ENCODE measurements at places on chromosomes 12 and 14.
A peak's percentile ranks its signal among the peaks of the same experiment; 100 is the strongest.

- DNase-seq = no peak
These were observed 11.7 kb downstream of the PROX2 start for GRCh38 chr14:74864198-74864597.

DNA sequence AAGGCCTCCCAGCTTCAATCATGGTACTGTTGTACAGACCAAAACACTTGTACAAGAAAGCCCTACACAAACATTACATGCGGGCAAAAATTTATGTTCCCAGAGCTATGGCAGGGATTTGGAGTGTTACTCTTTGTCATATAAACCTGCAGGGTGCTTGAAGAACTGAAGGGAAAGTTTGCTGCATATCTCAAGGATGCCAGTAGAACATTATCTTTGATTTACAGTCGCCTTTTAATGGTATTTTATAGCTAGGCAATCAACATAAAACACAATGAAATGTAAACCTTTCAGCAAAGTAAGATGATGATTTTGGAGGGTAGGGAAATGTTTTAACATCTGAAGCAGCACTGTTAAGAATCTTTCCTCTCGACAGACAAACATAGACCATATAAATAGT, 305.6 kb downstream of the KCNH5 start:
- no peak for DNase-seq

DNA sequence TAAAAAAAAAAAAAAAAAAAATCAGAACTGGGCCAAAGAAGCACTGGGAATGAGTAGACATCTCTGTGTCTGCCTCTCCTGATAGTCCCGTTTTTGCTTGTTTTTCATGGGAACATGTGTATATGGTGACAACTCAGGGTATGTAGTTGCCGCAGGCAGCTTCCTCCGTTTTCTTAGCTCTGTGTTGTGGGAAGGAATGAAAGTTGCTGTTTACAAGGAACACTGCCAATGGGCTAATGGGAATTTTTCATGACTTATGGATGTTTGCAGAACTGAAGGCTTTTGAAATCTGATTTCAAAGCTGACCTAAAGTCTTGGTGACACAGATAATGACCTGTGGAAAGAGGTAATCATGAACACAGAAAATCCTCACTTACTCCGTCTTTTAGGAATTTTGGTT, 146.4 kb upstream of the BTG1 start:
- DNase-seq = no peak

GRCh38 chr12:58548801-58549200, 371.5 kb downstream of the LRIG3 start:
- DNase-seq = no peak

GRCh38 chr14:68233101-68233784, 413.7 kb downstream of the RAD51B start:
- no peak for DNase-seq

- DNase-seq = no peak
These were observed 263.8 kb upstream of the DIO2 start for GRCh38 chr14:80475074-80475473.

- DNase-seq = no peak
These were observed 144.7 kb upstream of the BTG1 start for GRCh38 chr12:92290350-92290695.

- no peak for DNase-seq
These were observed 1.6 kb downstream of the TMEM260 start for GRCh38 chr14:56581041-56581727.

GRCh38 chr12:125889742-125890141, 824.5 kb downstream of the AACS start:
- no peak for DNase-seq

- DNase-seq = no peak
These were observed 49.5 kb downstream of the RBMS2 start for GRCh38 chr12:56571121-56571520.

- no peak for DNase-seq
These were observed 68.6 kb downstream of the CNTN1 start for GRCh38 chr12:40760821-40761220.

- no peak for DNase-seq
These were observed 12.7 kb downstream of the SERPINA5 start for GRCh38 chr14:94593749-94594431.

GRCh38 chr14:95025941-95026340, 131.4 kb downstream of the DICER1 start:
- no peak for DNase-seq

DNA sequence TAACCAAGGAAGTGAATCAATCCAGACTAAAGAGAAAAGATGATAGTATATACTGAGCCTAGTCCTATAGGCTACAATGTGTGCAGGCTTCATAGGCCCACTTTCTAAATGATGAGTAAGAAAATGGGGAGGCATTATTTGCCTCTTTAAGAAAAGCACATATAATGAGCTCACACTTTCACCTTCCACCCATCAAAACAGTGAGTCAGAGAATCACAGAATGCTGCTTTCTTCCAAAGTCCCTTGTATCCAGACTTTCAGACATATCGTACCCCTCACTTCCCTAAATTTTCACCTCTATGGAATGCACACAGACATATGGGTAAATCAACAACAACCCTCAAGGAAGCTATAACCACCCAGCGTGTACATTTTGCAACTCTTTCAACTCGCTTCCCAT, 286.4 kb upstream of the PRKD1 start:
- DNase-seq = no peak

GRCh38 chr12:2054091-2055018, 1.6 kb downstream of the CACNA1C start:
- no peak for DNase-seq

DNA sequence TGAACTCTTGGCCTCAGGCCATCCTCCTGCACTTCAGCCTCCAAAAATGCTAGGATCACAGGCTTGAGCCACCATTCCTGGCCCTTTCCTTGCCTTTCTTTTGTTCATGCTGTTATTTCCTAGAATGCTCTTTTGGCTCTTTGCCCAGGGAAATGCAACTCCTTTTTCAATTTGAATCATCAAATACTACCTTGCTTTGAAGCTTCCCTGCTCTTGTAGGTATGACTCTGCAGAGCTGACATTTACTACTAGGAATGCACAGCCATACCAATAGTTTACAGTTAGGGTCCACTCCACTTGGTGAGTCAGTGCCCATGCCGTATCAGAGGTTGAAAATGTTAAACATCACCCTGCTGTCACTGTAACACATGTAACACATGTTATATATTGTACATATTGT, 107.0 kb upstream of the CRY1 start:
- no peak for DNase-seq

DNA sequence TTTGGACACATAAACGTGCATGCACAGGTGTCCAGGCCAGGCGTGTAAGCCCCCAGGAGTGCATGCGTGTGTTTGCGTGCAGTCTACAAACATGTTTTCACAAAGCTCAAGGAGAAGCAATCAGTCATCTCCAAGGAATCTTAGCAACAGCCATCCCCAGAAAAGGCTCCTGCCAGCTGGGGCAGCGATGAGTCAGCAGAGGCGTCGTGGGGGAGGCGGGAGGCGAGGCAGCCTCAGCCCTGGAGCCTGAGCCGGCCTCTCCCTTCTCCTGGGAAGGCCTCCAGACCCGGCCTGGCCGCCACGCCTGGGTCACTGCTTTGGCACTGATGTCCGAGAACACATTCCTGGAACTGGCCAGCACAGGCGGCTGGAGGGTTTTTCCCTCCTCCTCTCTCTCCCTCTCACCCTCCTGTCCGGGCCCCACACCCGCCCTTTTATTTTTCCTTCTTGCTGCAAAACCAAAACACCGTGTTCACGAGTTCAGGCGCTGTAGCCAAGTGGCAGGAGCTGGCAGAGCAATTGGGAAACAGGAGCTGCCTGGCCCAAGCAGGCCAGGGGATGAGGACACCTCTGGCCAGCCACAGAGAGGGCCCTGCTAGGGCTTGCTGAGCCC, 92.7 kb downstream of the LRRC74A start:
- DNase-seq = peak; percentile 82

GRCh38 chr14:32726516-32726915, 212.2 kb upstream of the NPAS3 start:
- no peak for DNase-seq

DNA sequence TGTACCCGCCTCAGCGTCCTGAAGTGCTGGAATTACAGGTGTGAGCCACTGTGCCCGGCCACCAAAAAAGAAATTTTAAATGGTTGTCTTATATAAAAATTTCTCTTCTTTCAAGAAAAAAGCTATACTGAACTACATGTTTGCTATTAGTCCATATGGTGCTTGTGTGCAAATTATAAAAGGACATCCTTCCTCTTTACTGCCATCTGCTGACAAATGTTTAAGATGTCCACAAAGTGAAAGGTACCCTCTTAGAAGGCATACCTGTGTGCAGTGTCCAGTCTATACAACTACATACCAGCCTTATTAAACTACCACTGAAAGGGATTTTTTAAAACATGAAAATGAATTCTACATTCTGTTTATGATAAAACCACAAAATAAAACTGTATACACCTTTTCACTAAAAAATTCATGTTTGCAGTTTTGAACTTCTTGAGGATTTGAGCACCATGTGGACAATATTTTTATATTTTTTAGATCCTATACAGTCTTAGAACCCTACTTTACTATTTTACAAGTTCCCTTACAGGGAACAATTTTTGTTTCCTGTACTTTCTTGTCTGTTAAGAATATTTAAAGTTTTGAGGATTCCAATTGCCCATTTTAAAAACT, 32.8 kb upstream of the TOMM20L start:
- DNase-seq = peak; percentile 8

DNA sequence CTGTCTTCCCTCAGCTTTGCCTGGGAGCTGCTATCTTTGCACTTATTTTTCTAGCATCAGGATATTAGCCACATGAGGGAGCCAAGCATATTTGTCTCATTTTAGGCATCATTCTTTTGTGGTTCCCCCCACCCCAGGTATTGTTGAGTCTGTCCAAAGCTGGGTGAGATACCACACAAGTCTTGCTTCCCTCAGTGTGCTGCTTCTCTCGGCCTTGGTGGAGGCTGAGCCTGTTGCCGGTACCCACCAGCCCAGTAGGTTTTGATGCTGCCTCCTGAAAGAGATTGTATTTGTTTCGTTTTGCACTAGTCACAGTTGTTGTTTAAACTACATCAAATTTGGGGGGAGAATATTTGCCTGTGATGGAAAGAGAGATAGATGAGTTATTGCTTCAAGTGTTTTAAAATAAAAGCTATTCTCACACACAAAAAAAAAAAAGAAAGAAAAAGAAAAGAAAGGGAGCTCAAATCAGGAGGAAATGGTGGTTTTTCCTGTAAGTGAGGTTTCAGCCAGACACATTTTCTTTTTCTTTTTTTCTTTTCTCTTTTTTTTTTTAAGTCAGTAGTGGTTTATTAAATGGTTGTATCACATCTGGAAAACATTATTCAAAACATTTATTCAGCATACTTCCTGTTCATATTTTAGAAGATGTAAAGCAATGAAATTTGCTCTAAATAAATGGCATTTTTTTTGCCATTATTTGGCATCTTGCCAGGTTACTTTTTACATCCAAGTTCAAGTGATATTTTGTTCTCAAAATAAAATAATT, 58.5 kb downstream of the SLC4A8 start:
- no peak for DNase-seq

DNA sequence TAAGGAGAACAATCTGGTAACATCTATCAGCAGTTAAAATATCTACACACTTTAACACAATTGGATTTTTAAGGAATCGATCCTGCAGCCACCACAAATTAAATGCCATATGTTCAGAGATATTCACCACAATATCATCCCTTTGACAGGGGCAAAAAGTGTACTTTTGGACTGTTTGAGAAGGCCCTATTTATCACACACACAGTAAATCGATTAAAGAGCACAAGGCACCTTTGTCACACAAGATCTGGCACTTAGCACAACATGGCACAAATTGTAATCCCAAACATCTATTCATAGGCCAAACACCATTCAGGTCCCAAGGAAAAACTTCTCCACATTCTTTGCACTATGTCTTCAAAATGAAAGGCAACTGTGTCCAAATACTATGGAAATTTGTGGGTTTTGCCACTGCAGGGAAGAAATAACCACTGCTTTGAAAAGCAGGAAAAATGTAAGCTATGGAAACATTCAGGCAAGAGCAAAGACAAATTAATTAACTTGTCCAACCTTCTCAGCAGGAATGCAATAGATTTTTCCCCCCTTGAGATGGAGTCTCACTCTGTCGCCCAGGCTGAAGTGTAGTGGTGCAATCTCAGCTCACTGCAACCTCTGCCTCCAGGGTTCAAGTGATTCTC, 282.5 kb upstream of the TMPO start:
- no peak for DNase-seq

DNA sequence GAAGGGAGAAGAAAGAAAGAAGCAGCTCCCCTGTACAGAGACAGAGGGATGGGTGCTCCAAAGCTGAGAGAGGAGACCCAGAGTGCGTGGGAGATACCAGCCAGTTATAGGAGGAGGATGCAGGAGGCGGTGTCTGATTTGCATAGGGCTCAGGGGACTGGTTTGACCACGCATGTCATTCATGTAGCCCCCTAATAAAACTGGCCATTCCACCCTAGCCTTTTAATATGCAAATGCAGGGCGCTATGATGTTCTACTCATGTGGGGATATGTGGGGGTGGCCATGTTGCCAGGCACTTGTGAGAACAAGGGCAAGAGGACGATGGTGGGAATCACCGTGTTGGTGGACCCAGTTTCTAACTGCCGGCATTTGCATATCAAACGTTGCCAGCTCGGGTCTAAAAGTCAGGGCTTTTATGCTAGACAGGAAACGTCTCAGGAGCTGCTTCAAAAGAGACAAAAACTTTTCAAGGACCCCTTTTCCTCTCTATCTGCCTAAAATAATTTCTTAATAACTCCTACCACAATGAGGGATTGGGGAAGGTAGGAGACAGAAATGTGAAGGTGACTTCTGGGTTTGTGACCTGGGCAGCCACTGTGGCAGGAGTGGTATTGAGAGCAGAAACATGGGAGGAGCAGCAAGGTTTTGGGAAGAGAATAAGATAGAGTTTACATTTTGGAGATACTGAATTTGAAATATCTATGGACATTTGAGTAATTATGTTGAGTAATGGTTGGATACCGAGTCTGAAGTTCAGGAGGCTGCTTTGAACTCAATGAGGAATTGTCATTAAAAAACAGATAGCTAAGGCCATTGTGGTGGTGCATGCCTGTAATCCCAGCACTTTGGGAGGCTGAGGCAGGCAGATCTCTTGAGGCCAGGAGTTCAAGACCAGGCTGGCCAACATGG, 2.2 kb upstream of the ATXN3 start:
- no peak for DNase-seq

GRCh38 chr12:27324530-27324929, 8.1 kb upstream of the BMAL2 start:
- DNase-seq = no peak

DNA sequence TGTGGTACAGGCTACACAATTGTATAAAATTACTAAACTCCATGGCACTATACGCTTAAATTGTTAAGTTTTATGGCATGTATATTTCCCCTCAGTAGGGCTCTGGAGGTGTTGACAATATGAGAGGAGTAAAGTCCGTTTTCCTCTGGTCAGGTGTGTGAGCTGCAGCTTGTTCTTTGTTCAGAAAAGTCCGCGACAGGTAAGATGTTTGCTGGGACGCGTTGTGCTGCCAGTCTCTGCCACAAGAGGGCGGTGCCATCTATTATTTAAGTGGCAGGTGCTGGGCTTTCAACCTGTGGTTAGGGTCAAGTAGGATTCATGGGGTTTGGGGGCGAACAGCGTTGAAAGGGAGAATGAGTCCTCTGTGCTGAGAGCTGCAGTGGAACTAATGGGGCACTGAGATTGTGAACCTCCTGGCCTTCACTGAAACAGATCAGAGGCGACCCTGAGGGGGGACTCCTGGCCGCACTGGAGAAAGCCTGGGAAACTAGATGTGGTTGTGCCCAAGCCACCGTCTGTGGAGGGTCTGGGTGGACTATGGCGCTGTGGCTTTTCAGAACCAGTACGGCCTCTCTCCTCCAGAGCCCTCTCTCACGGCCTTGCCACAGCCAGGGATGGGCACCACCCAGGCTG, 179.0 kb downstream of the SLC15A4 start:
- peak; percentile 63 for DNase-seq

Measured in mucosa of descending colon (tissue), 3 donors.